Fibroblast of skin of right biceps (primary cell): ENCODE measurements at places on chromosomes 12 and 14.

DNA sequence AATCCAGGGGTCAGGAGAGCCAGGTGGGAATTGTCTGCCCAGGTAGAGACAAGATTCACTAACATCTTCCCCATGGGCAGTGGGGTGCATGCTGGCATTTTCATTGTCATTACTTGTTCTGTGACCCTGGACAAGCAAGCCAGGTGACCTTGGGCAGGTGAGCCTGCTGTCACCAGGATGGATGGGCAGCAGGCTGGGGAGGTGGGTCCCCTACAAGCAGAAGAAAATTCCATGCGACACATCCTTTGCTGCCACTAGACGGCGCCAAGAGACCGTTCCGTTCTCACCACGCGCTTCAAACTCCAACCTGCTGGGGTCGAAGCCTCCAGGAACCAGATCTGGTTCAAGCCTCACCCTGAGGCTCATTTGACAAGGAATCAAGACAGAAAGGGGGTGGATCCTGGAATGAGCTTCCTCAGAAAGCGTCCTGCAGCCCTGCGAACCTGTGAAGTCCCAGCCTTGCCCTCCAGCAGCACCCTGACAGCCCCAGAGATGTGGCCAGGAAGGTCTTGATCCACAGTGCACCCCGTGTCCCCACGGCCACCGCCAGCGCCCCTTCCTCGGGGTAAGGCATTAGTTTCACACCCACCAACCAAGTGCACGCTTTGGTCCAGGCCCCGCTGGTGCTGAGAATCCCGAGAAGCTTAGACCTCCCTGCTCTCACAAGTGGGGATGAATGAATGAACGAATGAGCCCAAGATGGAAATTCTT lies 3.2 kb upstream of the DYNC1H1 start:
- DNase-seq: peak; percentile 78

- DNase-seq: peak; percentile 54
Observed at GRCh38 chr12:130916241-130916911, 37.3 kb upstream of the ADGRD1 start.

- DNase-seq: peak; percentile 45
Observed at GRCh38 chr14:58535044-58535443, 102.7 kb upstream of the DACT1 start.

- peak; percentile 50 for DNase-seq
Observed at GRCh38 chr14:74491956-74492775, 939 bp downstream of the NPC2 start.

GRCh38 chr12:68290126-68290525 lies 36.7 kb upstream of the IL22 start:
- DNase-seq: peak; percentile 32
